ENCODE measurements at places on chromosomes 2 and 18. TPM values are rescaled to one million over a fixed set of nuclear protein-coding genes. Genes with fewer than 3 reads are reported as not detected.

Gene GKN2
- not detected for total RNA-seq

Gene TANC1
- total RNA-seq = 19.3 TPM

Gene CTDP1
- total RNA-seq = 12.2 TPM

Gene GBX2
- 1.3 TPM for total RNA-seq

Gene ACMSD
- total RNA-seq = not detected

Gene CKAP2L
- total RNA-seq = 11.3 TPM

Gene SPOPL
- 8.5 TPM for total RNA-seq

Gene PARD3B
- 0.42 TPM for total RNA-seq

Gene CCDC74A
- 6.0 TPM for total RNA-seq

Gene MYO5B
- total RNA-seq = 2.5 TPM

Gene SDC1
- total RNA-seq = 1,658 TPM

Gene SLC4A3
- total RNA-seq = 11.7 TPM

Gene C2orf80
- total RNA-seq = not detected

Gene EVA1A
- 33.5 TPM for total RNA-seq

Gene ACVR1C
- total RNA-seq = 0.30 TPM

Gene FAM110C
- 19.0 TPM for total RNA-seq

Gene REG3G
- not detected for total RNA-seq

Gene TUBA4B
- total RNA-seq = not detected

Gene MSGN1
- not detected for total RNA-seq

Gene C2orf78
- total RNA-seq = not detected

Gene PROKR1
- total RNA-seq = not detected

Gene KCNE4
- total RNA-seq = not detected

Gene MTCL1
- 19.6 TPM for total RNA-seq

Gene FHOD3
- total RNA-seq = 7.5 TPM

Gene IL1RN
- 16.9 TPM for total RNA-seq

Gene PLGLB2
- 4.1 TPM for total RNA-seq

Gene DPP10
- total RNA-seq = 0.78 TPM

Gene SH3BP4
- total RNA-seq = 40.7 TPM

Gene PLB1
- 1.4 TPM for total RNA-seq

Gene TAF4B
- 7.8 TPM for total RNA-seq

Gene TUBA3E
- total RNA-seq = not detected

Gene NPPC
- not detected for total RNA-seq

Gene LAMA3
- 608 TPM for total RNA-seq

Gene RAX
- not detected for total RNA-seq

Gene RGPD6
- total RNA-seq = 1.5 TPM

Gene POU3F3
- not detected for total RNA-seq

Gene EVX2
- total RNA-seq = not detected

Gene CCDC74B
- total RNA-seq = 3.7 TPM

Gene PKP4
- total RNA-seq = 36.5 TPM

Gene NCKAP1
- total RNA-seq = 99.8 TPM

Data from hair follicular keratinocyte (primary cell).